ENCODE measurements at places on chromosomes 16 and 17.

GRCh38 chr16:25064937-25065336 lies 46.6 kb upstream of the LCMT1 start:
- DNase-seq: no peak

GRCh38 chr16:24769806-24770205 lies 40.4 kb downstream of the TNRC6A start:
- no peak for DNase-seq

DNA sequence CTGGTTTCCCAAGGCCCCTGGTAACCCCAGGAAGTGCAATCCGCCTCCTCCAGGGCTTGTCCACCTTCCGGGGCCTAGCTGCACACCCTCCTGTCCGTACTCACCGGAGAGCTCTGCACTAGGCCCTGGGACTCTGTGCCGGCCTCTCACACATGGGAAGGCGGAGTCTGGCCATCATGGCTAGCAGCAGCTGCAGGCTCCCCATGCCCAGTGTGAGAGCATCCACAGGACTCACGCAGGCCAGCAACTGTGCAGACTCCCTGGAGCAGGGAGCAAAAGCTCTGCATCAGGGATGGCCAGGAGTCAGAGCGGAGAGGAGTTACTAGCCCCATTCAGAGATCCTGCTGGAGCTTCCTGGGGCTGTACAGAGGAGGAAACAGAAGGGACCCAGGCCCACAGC lies 20.2 kb downstream of the FOXN1 start:
- no peak for DNase-seq

- DNase-seq: no peak
These were observed 539 bp upstream of the GABARAPL2 start for GRCh38 chr16:75565640-75566039.

- no peak for DNase-seq
These were observed 56.4 kb upstream of the FAM20A start for GRCh38 chr17:68657576-68657975.

DNA sequence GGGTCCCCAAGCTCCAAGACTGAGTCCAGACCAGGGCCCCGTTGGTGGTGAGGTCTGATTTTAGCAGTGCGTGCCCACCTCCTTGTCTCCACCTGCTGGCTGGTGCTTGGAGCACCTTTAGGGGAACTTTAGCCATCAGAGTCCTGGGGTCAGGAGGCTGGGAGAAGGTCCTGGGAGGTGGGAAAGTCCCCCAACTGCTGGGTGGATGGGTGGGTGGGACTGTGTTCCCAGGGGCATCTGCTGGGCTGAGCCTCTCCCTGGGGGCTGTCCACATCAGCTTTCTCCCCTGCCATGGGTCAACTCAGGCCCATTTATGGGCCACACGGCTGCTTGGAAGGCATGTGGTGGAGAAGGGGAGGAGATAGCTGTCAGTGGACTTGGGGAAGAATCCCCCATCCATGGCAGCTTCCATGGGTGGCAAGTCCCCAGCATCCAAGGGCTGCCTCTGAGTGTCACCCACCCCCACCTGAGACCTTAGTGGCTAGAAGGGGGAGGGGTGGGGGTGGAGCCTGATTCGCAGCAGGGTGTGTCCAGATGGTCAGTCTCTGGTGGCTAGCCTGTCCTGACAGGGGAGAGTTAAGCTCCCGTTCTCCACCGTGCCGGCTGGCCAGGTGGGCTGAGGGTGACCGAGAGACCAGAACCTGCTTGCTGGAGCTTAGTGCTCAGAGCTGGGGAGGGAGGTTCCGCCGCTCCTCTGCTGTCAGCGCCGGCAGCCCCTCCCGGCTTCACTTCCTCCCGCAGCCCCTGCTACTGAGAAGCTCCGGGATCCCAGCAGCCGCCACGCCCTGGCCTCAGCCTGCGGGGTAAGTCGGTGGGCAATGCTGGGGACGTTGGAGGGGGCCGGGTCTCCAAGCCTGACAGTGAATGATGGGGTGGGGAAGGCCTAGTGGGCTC lies at the start of gene TRPV2:
Gene TRPV2 (plus strand): TSS at position 541 of the 894 bp plus-strand sequence. CDS start 2,098 bp downstream, outside the sequence.
- no peak for DNase-seq

DNA sequence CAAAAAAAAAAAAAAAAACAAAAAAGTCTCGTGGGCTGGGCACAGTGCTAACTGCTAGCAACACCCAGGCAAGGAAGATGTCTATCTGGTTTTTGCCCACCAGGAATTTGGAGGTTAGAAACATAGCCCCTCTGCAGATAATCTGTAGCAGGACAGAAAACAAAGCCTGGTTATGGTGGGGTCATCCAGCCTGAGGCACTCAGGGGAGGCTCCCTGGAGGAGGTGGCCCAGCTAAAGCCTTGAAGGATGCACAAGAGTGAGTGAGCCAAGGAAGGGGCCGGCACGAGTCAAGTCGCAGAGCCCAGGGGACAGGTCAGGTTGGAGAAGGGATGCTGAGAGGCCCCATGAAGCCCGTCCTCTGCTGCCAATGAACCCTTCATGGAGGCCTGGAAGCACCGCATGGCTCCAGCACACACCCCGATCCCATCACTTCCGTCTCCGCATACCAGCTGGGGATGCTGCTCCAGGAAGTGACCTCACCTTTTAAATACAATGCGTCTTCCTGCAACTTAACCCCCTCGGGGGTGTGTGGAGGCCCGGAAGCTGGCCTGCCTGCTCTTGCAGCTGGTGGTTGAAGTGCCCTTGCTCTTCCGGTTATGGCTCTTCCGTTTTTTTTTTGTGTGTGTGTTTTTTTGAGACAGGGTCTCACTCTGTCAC lies 86.5 kb downstream of the ENGASE start:
- peak; percentile 35 for DNase-seq

- no peak for DNase-seq
These were observed 38.9 kb downstream of the ARHGAP17 start for GRCh38 chr16:24976061-24976779.

- DNase-seq: no peak
These were observed 217.3 kb upstream of the ERCC4 start for GRCh38 chr16:13702614-13703013.

GRCh38 chr16:15051387-15051951 lies 4.4 kb downstream of the NTAN1 start:
- DNase-seq: no peak

- no peak for DNase-seq
These were observed 16.1 kb upstream of the C17orf78 start for GRCh38 chr17:37359682-37360188.

GRCh38 chr17:18320301-18320700 lies 5.2 kb downstream of the SMCR8 start:
- DNase-seq: no peak

DNA sequence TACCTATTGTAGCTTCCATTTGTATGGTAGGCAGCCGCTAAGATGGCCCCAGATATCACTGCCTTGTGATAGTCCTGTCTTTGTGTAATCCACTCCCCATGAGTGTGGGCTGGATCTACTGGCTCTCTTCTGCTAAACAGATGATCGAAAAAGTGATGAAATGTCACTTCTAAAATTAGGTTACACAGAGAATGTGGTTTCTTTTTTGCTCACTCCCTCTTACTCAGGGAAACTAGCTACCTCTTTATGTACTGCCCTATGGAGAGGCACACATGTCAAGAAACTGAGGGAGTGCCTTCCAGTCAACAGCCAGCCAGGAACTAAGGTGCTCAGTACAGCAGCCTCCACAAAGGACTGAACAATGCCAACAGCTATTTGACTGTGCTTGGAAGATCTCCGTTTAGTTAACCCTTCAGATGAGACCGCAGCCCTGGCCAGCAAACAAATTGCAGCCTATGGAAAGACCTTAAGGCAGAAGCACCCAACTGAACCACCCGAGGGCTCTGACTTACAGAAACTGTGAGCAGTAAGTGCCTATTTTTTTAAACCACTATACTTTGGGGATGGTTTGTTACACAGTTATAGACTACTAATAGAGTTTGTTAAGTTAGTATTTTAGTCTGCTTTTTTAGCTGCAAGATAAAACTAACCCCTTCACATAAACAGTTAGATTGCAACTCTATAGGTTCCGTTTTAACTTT lies 113.2 kb upstream of the MAF start:
- no peak for DNase-seq

DNA sequence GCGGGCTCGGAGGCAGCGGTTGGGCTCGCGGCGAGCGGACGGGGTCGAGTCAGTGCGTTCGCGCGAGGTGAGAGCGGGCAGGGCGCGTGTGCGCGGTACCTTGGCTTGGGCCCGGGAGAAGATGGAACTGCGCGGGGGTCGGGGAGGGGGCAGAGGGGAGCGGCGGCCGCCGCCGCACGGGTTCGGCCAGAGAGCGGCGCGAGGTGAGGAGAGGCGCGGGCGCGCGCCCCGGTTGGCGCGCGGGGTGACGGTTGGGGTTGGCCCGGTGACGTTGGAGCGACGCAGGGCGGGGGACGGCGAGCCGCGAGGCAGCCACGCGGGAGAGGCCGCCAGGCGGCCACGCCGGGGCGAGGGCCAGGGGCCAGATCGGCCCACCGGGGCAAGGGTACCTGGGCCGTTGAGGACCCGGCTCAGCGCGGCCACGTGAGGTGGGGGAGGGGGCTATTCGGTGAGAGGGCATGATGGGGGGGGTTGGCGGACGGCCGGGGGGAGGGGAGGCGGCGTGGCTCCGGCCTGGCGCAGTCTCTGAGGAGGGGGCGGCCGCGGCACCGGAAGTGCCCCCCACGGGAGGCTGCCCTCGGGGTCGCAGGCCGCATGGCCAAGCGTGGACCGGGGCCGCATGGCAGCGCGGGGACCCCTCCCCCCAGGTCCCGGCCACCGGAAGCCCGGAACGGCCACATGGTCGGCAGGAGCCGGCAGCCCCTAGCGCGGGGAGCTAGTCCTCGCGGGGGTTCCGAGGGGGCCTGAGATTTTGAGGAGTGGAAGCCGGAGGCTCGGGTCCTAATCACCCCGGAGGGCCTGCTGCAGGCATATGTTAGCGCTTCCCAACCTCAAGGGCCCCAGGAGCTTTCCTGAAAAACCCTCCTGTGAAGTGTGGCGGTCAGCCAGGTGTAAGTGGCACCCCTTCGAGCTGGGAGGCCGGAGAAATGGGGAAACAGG lies 527 bp downstream of the EIF5A start:
- peak; percentile 38 for DNase-seq

DNA sequence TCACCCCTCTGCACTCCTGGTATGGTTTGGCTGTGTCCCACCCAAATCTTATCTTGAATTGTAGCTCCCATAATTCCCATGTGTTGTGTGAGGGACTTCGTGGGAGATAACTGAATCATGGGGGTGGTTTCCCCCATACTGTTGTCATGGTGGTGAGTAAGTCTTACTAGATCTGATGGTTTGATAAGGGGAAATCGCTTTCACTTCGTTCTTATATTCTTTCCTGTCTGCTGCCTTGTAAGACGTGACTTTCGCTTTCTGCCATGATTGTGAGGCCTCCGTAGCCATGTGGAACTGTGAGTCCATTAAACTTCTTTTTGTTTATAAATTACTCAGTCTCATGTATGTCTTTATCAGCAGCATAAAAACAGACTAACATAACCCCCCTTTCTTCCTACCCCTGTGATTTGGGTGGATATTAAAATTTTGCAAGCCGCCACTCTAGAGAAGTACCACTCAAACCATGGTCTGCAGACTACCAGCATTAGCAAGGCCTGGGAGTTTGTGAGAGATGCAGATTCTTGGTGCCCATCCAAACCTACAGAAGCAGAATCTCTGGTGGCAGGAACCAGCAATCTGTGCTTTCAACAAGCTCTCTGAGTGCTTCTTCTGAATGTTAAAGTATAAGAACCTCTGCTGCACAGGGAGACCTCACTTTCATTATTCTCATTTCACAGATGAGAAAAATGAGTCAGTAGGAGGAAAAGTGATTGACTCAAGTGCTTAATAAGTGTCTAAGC lies 999.5 kb upstream of the EEF2KMT start:
- DNase-seq: no peak

- DNase-seq: no peak
These were observed 30.5 kb downstream of the KSR1 start for GRCh38 chr17:27486741-27487140.

GRCh38 chr16:57258910-57259475 lies 13.9 kb downstream of the ARL2BP start:
- no peak for DNase-seq

DNA sequence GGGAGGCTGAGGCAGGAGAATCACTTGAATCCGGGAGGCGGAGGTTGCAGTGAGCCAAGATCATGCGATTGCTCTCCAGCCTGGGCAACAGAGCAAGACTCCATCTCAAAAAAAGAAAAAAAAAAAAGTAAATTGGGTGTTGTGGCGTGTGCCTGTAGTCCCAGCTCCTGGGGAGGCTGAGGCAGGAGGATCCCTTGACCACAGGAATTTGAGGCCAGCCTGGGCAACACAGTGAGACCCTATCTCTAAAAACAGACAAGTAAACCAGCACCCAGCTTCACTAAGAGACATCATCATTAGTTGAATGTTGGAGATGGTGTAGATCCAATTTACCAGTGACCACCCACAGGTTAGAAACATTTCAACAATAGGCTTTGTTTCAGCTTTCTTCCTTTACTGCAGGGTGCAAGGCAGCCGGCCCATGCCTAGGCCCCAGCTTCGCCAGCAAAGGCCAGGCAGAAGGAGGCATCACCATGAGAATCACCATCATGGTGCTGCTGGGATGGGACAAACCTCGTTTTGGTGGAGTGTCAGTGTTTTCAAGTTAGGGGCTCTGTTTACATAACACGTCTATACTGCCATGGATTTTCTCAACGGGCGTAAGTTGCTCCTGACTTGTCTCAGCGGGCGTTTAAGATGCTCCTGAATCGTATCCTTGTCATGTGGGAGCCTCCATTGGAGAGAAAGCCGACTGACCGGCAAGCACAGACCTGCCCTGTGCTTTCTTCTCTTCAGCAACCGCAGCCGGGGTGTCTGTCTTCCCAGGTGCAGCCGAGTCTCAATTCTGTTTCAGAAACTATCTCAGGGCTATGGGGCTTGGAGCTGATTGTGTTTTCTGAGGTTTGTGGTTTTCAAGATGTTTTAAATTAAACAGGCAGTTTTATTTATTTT lies 7.3 kb downstream of the TCF25 start:
- no peak for DNase-seq

DNA sequence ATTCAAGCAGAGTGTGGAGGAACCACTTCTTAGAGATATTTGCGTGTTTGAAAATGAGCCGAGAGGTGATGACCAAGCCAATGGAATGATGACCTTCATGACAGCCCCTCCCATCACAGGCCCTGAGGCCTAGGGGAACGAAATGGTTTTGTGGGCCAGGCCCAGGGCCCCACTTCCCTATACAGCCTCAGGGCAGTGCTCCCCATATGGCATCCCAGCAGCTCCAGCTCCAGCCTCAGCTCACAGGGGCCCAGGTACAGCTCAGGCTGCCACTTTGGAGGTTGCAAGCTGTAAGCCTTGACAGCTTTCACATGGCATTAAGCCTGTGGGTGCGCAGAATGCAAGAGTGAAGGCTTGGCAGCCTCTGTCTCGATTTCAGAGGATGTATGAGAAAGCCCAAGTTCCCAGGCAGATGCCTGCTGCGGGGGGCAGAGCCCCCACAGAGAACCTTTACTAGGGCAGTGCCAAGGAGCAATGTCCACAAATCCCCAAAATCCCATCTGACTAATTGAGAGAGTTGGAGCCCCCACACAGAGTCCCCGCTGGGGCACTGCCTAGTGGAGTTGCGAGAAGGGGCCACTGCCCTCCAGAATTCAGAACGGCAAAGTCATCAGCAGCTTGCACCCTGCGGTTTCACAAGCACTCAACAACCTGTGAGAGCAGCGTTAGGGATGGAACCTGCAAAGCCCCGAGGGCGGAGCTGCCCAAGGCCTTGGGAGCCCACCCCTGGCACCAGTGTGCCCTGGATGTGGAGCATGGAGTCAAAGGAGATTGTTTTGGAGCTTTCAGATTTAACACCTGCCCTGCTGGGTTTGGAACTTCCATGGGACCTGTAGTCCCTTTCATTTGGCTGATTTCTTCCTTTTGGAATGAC lies 21.2 kb downstream of the CHMP6 start:
- no peak for DNase-seq

Measured in EL (cell line).